ENCODE measurements at places on chromosomes 5 and 9. TPM values are rescaled to one million over a fixed set of nuclear protein-coding genes. Genes with fewer than 3 reads are reported as not detected.

DNA sequence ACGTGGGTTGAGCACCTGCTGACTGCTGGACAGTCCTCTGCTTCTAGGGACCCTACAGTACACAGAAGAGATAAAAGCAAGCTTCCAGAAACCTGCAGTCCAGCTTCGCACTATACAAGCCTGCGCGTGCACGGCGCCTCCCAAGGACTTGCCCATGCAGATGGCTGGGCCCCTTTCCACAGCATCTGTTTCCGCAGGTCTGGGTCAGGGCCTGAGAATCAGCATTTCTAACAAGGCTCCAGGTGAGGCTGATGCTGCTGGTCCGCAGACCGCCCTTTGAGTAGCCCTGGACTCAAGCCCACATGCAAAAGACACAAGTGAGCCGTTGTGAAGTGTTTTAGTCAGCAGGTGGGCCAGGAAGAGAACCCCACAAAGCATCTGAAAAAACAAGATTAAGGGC, 133.1 kb downstream of the HSD17B3 start:
- no peak for DNase-seq

Gene PCDHGB3
- 0.24 TPM for total RNA-seq

DNA sequence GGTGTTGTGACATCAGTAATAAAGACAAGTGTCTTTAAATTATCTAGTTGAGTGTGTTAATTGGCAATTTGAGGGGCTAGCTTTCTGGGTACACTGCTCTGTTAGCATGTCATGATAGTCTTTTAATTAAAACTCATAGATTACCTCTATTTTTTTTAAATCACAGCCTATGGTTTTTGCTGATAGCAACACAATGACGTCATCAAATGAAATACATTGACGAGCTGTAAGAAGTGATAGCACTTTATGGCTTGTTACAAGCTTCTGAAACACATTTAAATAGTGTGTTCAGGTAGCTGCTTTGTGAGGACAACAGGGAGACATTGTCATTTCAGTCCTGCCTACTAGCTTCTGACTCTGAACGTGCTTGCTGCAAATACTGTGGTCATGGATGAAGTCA, 600.5 kb upstream of the EDIL3 start:
- no peak for DNase-seq

DNA sequence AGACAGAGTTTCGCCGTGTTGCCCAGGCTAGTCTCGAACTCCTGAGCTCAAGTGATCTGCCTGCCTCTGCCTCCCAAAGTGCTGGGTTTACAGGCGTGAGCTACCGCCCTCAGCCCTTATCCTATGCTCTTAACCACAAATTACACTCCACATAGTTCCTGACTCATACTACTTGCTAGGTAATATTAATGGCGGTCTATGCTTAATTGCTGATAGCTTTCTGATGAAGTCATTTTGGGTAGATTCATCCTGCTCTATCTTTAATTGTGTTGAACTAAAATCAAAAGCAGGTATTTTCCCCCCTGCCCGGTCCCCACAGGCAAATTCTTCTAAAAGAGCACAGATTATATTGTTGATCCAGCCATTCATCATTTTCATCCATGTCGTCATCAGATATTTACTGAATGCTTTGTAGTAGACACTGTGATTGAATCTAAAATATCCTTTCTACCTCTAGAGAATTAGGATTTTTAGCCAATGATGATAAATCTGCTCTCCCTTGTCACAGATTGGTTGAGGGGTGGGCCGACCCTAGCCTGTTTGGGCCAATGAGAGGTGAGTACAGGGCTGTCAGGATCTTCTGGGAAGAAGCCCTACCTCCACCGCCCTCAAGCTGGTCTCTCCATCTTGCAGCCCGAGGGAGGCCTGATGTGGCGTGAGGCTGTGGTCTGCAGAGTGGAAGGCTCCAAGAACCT, 144.8 kb downstream of the NR3C1 start:
- DNase-seq: no peak

Gene ROR2
- not detected for total RNA-seq

DNA sequence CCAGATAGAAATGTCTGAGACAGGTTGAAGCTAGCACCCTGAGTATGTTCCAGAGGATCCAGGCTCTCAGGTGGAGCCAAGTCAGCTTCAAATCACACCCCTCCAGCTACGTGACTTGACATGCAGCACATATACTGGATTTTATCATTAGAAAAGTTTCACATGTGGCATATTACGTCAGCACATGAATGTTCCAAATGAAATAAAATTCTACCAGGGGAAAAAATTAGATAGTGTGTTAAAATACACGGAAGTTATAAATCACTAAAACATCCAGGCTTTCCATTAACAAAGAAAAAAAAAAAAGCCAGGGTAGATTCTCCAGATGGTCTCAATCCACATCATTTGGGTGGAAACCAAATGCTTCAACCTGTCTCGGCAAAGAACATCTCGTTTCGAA, 251.6 kb downstream of the MPDZ start:
- DNase-seq: no peak

Gene CD72
- 8.7 TPM for total RNA-seq

GRCh38 chr9:76894198-76894597, 11.7 kb downstream of the PRUNE2 start:
- no peak for DNase-seq

- no peak for DNase-seq
Measured at GRCh38 chr5:179802950-179803562, 3.6 kb downstream of the MGAT4B start.

Gene OBP2B
- total RNA-seq: not detected

GRCh38 chr9:101736717-101737116, 1.7 kb downstream of the GRIN3A start:
- no peak for DNase-seq

Gene PDCD1LG2
- 0.21 TPM for total RNA-seq

Gene LIX1
- not detected for total RNA-seq

- no peak for DNase-seq
Measured at GRCh38 chr5:15598294-15598902, 98.4 kb downstream of the FBXL7 start.

GRCh38 chr5:43648499-43649124, 45.6 kb downstream of the NNT start:
- DNase-seq: no peak

DNA sequence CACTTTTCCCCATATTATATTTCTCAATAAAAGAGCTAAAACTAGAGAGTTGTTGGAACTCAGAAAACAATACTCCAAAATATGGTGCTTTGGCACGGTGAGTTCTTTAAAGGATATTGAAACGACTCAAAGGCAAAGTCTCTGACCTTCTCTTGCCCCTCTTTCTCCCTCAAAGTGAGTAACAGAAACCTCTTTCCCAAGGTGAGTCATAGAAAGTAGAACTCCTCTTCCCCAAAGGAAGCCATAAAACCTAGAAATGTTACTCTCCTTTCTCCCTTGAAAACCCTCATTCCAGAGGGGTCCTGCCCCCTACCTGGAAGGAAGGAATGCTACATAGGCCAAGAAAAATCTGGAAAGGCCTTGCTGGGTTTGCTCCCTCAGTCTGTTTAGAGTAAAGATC, 47.5 kb downstream of the RAPGEF6 start:
- no peak for DNase-seq

Gene RASGRF2
- 54.3 TPM for total RNA-seq

- no peak for DNase-seq
Measured at GRCh38 chr5:151738125-151738848, 20.1 kb downstream of the ATOX1 start.

DNA sequence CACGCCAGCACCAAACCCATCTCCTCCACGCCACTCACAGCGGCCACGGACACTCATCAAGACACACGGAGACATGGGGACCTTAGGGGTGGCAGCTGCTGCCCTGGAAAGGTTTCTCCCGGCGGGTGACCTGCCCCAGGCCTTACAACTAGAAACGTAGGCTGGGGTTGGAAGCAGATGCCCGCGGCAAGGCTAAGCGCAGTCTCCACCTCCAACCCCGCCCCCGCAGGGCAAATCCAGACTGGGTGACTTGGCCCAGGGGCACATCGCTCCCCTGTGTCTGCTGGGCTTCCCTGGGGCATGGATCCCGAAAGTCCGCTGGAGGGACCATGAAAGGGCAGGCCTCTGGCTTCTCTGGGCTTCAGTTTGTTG, 12.0 kb upstream of the ASS1 start:
- DNase-seq: no peak

DNA sequence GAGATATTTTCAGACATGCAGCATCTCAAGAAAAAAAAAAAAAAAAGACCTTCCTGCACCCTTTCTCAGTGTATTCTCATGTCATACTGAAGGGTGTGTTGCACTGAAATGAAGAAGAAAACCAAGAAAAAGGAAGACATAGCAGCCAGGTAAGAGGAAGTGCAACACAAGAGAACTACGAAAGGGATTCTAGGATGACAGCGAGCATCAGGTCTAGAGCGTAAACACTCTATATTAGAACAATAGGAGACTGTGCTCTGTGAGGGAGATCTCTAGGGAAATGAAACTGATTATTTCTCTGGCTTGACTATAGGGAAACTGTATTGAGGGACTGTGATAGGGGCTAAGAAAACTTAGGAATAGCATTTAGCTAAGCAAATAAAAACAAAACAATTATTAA, 30.0 kb downstream of the BTF3 start:
- no peak for DNase-seq

DNA sequence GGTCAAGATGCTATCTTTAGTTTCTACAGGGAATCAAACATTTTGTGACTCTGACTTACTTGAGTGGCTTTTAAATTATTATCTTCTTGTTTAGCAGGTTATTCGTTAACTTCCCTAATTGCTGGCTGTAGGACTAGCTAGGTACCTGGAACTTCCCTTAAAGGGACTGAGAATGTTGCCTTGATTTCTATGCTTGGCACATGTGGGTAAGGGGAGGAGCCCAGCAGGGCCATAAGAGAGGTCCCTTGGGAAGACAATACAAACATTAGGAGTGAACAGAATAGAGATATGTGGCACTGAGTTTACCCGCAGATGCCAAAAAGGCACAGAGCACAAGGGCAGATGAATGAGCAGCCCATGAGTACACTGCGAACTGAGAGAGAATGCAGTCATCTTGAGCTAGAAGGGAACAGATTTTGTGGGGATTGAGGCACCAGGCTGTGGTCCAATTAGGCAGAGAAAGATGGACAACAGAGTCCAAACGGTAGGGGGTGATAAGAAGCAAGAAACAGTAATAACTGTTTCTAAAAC, 9.8 kb downstream of the CKMT2 start:
- no peak for DNase-seq

DNA sequence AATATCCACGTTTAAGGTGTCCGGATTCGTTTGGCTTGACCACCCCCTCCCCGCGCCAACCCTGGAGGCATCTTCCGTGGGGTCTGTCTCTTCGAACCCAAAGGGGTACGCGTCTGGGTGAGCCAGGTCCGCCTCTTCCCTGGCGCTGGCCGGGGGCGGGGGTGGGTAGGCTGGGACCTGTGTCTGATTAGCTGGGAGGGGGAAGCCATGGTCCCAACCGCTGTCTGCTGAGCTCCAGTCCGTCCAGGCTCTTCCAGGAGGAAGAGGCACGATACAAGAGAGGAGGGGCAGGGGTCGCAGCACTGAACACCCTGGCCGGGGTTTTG, at the start of gene LVRN:
Gene LVRN (plus strand): TSS at position 237 of the 326 bp plus-strand sequence. CDS start 143 bp downstream, outside the sequence.
- no peak for DNase-seq

Gene TMEM252
- not detected for total RNA-seq

Gene PDLIM4
- total RNA-seq: not detected

GRCh38 chr5:115842952-115843351, 1.2 kb downstream of the AP3S1 start:
- DNase-seq: no peak

Data from naive thymus-derived CD4-positive, alpha-beta T cell (primary cell).